ENCODE measurements at places on chromosomes 12 and 14.

DNA sequence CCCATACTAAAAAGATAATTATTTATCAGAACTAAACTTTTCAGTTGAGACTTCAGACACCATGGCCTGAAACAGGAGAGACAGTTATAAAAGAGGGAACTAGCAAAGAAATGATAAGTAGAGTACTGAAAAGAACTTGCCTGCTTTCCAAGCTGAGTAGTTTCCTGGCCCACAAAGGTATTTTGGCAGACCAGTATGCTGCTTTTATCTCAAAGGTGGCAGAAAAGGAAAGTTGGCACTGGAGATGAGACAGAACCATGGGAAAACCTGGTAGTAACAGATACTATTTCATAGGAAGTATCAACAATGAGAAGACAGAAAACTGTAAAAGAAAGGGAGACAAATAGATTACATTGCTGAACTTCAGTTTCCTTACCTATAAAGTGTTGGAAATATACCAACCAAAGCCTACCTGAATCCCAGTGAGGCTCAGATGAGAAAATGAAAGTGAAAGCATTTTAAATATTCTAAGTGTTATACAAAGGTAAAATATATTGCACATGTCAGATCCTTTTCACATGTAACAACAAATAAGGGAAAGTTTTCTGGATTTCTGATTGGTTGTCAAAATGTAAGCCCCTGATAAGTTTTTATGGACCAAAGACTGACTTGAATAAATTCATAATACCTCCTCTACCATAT is 155.3 kb upstream of the FSCB start:
- DNase-seq = no peak

- DNase-seq = no peak
Measured at GRCh38 chr12:131066886-131067490, 113.3 kb downstream of the ADGRD1 start.

DNA sequence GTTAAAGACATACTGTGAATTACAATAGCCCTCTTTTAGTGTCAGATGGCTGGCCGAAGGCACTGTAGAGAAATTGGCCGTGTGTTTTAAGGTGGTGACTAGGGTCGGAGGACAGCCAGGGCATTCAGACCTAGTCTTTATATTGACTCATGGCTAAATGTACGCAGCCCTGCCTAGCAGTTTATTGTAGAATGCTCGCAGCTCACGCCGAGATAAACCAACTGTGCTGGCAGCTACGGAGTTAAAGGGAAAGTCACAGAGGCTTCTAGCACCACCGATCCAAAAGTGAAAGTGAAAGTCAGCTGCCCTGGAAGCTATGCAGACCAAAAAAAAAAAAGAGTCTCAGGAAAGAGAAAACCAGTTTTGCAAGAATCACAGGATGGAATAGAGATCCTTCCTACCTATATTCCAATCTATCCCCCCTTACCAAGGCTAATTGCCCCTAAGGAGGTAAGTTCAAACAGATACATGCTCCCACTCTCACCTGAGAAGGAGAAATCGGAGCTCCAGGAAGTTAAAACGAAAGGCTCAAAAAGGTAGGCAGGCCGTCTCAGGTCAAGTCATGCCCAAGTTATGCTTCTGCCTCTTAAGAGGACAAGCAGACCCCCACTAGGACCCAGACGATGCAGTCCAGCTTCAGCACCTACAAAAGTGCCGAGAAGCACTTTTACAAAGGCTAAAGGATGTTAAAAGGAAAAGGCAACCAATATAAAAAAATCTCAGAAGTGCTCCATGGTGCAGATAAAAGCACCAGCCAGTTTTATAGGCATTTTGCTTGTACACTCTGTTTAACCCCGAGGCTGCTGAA is 24.8 kb downstream of the KLRK1 start:
- DNase-seq = peak; percentile 85

GRCh38 chr12:119334430-119335170 is at the start of gene CCDC60:
Gene CCDC60 (plus strand): TSS chr12:119334729. CDS start chr12:119335177, 448 bp downstream.
- no peak for DNase-seq

DNA sequence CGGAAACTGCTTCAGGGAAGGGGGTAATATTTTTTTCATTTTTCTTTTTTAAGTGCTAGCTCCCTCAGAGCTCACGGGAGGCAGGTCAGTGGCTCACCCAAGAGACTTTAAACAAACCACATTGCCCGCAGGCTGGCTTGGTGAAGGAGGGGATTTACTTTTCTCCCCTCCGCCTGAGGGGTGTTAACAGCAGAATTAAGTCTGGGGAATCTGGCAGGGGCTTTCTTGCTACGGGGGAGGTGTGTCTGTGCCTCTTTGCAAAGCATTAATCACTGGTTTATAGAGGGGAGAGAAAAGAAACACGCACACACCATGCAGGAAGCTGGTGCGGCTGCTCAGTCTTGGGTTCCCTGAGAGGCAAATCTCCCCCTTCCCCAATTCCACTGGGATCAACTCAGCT is 26.2 kb upstream of the TBX3 start:
- no peak for DNase-seq

GRCh38 chr14:52399921-52400595 is 85.9 kb downstream of the PTGER2 start:
- DNase-seq = no peak

- no peak for DNase-seq
Measured at GRCh38 chr12:98351784-98352183, 163.6 kb upstream of the TMPO start.

Data from KBM-7 (cell line).